ENCODE measurements at places on chromosomes 3 and 15.
A peak's percentile ranks its signal among the peaks of the same experiment; 100 is the strongest.

- no peak for DNase-seq
Measured at GRCh38 chr15:44366971-44367370, 60.5 kb upstream of the CTDSPL2 start.

GRCh38 chr15:40871749-40872617 lies 2.1 kb downstream of the RHOV start:
- DNase-seq: no peak

- no peak for DNase-seq
Measured at GRCh38 chr3:170307671-170308405, 49.7 kb upstream of the SKIL start.

- no peak for DNase-seq
Measured at GRCh38 chr15:87687523-87687870, 569.0 kb downstream of the NTRK3 start.

- DNase-seq: no peak
Measured at GRCh38 chr3:187802928-187803259, 57.6 kb upstream of the BCL6 start.

DNA sequence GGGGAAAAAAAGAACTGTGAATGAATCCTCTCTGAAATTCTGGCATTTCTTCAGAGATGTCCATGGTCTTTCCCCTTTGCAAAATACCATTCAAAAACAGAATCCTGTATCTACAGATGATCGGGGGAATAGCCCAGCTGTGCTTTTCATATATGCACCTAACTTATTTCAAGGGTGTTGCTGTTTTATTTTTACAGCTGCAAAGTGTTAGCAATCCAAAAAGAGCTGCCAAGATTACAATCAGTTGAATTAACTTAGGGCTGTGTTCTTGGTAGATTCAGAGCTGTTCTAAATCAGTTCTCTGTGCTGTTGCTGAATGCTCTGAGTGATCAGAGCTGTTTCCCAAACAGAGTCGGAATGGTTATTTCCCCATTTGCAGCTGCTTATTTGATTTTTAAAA lies 175.7 kb upstream of the SEMA6D start:
- DNase-seq: no peak

DNA sequence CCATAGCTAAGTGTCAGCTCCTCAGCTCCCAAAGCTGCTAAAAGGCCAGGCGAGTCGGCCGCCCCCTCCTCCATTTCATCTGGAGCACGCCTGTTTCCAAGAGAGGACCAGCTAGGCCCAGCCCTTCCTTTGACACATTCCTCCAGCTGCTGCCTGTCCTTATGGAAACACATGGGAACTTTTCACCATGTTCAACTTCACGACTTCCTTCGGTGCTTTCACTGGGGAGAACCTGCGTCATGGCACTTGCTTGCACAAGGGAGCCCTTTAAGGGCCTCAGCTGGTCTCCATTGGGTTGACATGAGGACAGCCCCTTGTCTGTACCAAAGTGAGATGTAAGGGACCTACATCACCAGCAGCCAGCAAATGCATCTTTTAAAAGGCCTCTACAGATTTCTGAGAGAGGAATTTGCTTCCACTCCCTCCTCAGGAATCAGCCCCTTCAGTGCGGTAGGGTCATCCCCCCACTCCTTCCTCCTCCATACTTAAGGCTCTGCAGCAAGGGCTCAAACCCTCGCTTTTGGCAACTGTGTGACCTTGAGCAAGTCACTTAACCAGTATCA lies 2.1 kb downstream of the MAGI1 start:
- no peak for DNase-seq

DNA sequence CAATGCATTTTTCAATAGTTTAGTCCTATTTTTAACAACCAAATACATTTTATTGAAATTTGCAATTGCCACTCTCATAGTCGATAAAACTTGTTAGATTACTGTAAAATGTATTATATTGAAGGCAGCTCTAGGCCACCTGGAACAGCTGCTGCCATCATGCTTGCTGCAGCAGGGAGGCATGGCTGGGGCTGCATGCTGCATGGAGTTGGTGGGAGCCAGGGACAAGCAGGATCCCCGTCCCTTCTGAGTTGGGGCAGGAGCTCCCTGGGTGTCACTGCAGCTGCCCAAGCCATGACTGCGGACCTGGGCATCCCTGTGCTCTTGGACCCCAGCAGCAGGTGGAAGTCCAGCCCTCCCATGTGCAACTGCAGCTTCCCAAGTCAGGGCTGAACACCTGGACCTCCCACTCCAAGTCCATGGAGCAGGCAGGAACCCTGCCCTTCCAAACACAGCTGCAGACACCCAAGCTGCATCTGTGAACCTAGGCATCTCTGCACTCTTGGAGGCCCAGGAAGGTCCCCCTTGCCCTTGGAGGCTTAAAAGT lies 742.0 kb downstream of the ZBBX start:
- no peak for DNase-seq

GRCh38 chr3:3798631-3799113 lies 559 bp upstream of the LRRN1 start:
- DNase-seq: peak; percentile 60

DNA sequence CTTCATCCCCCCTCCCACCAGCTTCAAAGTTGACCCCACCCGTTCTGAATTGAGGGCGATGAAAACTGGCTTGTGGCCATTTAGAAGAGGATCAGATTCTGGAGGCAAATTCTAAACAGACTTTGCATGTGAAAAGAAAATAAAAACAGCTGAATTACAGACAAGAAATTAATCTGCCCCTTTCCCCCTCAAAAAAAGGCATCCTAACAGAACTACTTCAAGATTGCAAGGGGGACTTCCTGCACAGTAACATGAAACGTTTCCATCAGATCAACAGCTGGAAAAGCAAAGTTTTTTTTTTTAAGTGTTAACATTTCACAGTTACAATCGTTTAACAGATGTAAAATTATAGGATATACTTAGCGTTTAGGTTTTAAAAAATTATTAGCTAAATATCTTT lies 229.3 kb downstream of the RORA start:
- DNase-seq: no peak

- DNase-seq: no peak
Measured at GRCh38 chr3:73546961-73547360, 77.8 kb downstream of the PDZRN3 start.

DNA sequence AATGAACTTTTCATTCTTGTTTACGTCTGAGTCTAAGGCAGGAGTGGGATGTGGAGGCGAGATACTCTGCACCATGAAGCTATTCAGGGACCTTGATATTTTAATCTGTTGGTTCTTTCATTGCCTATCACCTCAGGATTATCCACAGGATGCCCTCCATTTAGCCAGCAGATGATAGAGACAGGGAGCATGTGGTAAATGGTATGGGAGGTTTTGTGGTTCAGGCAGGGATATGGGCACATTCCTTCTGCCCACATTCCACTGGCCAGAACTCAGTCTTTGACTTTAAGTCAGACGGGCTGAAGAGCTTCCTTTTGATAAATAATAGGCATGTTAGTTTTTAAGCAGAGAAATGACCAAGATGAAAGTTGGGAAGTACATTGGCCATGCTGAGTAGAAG lies 548.0 kb upstream of the CCDC54 start:
- DNase-seq: no peak

- DNase-seq: no peak
Measured at GRCh38 chr3:141737093-141737492, 1.0 kb upstream of the RNF7 start.

GRCh38 chr15:45126535-45127158 lies 3.0 kb downstream of the DUOXA1 start:
- DNase-seq: peak; percentile 17

DNA sequence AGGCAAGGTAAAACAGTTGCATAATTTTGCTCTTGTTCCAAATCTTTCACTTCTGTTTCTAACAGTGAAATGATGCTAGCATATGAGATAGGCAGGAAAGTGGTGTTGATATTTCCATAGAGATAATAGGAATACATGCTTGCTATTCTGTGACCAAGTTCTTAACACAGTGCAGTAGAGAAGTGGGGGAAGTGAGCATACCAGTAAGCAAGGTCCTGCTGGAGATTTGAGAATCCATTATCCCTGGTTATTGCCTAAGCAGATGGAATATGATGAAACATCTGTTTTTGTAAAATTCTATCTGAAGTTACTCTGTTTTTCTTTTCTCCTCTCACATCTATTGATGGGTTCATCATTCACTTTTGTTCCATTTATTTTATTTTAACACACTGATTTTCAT lies 28.7 kb downstream of the USP8 start:
- no peak for DNase-seq

- no peak for DNase-seq
Measured at GRCh38 chr3:69116897-69117296, 5.5 kb downstream of the LMOD3 start.

GRCh38 chr15:39587731-39588530 lies 7.1 kb downstream of the THBS1 start:
- no peak for DNase-seq

DNA sequence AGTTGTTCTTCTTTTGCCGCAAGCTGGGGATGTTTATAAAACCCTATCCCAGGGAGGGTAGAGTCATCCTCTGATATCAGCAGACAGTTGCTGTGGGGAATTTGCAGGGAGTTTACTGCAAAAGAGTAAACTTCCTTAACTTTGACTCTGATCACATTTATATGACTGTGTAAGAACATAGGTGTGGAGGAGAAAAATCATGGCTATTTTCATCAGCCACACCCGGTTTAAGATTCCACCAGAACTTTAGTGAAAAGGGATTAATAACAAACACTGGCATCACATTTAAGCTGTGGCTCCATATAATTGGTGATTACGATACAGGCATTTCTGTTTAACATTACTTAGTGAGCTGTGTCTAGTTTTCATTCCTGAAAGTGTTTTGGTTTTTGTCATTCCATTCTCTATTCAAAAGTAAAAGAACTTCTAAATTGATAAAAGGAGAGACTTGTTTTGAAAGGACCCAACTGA lies 143.1 kb downstream of the MYLK start:
- no peak for DNase-seq

- DNase-seq: no peak
Measured at GRCh38 chr3:155078711-155079467, 1.2 kb upstream of the MME start.

DNA sequence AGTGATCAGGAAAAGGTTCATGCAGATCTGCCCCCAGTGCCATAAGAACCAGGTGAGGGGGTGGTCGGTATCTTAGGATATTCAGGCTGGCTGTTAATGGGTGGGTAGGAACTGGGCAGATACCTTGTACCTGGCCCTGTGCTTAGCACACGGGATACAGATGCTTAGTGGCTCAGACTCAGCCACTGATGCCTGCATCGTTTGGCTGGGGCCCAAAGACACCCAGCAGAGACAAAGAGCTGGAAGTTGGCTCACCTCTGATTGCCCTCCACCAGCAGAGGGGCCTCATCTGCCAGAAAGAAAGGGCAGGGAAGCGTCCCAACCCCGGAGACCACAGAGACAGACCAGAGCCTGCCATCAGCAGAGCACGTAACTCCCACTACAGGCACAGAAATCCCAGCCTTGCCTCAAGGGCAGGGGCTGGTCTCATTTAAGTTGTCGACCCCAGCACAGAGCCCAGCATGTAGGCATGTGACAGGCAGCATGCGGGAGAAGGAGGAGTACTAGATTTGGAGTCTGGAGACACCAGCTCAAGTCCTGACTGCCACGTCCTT lies 64.1 kb upstream of the SLC6A1 start:
- no peak for DNase-seq

GRCh38 chr15:45802140-45802539 lies 167.3 kb downstream of the SQOR start:
- no peak for DNase-seq

GRCh38 chr3:130821806-130822205 lies 72.1 kb upstream of the ATP2C1 start:
- DNase-seq: no peak

GRCh38 chr3:170739410-170739809 lies 130.6 kb downstream of the RPL22L1 start:
- DNase-seq: no peak

DNA sequence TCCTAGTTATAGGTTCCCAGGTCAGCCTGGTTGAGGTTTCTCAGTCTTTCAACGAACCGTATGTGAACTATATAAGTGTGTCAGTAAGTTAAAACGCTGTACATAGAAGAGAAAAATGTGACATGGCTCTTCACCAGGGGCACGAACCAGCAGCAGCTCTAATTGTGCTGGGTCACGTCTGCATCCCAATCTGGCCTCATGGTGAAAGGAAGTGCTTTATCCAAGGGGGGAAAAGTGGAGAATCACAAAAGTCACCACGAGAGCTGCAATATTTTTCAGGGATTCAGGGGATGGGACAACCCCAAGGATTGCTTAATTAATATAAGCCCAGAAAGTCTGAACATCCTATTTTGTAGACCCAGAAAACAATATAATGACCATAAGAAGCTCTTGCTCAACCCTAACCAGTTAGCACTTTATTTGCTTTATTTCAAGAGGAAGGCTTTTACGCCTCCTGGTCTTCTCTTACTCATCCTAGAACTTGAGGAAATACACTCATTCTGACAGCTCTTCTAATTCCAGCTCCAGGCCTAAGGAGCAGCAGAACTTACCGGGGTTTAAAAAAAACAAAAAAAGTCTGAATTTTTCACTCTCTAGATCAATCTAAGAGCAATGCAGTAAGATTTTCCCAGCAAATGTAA lies 16.5 kb downstream of the ANXA2 start:
- DNase-seq: no peak

DNA sequence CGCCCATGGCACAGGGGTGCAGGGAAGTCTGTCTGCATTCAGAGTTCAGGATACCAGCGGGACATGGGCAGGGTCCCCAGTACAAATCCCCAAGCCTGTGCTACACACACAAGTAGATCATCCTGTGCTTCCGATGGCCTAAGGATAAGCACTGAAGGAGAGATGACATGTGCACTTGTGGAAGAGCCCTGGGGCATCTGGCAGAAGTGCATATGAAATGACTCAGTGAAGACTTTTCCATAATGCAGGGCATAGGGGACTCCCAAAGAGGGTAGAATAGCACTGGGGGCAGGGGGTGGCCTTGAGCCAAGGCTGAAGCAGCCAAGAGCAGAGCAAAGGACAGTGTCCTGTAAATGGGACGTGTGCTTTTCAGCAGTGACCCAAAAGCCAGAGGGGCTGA lies 22.9 kb downstream of the ADAMTS17 start:
- no peak for DNase-seq

GRCh38 chr15:99104788-99105513 lies at the start of gene SYNM:
Gene SYNM, plus strand, starts transcription at chr15:99105080. Its CDS starts 120 bp downstream, at chr15:99105200.
- no peak for DNase-seq

DNA sequence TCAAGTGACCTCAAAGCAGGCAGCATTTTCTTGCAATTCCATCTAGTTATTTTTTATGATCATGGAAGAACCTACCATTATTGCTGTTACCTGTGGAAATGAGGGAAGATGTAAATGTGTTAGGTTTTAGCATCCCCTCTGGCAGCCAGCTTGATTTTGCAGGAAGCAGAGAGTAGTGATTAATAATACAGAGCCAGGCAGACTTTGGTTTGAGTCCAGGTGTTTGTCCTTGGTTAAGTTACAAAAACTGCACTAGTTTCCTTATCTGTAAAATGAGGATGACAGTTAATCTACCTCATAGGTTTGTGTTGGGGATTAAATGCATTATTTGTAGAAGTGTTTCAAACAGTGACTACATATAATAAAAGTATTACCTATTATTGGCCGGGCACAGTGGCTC lies 6.7 kb upstream of the ZNF621 start:
- no peak for DNase-seq

DNA sequence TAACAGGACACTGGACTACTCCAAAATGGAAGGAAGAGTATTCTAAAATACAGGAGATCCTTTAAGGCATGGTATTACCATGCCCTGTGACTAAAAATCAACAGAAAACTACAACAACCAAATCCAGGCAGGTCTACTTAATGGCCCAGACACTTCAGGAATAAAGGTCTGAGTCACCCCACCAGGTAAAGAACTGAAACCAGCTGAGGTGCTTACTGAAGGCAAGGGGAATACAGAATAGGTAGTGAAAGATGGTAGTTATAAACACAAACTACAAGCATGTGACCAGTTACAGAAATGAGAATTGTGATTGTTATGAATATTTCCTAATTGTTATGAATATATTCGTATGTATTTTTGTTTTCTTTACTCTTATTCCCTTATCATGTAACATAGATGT lies 13.4 kb downstream of the IFT57 start:
- DNase-seq: no peak

- peak; percentile 90 for DNase-seq
Measured at GRCh38 chr15:41490355-41490754, 3.3 kb upstream of the ITPKA start.
